ENCODE measurements at places on chromosomes 7 and 10.
A peak's percentile ranks its signal among the peaks of the same experiment; 100 is the strongest.

GRCh38 chr7:94289071-94289470 is 105.6 kb upstream of the COL1A2 start:
- DNase-seq, result no peak

DNA sequence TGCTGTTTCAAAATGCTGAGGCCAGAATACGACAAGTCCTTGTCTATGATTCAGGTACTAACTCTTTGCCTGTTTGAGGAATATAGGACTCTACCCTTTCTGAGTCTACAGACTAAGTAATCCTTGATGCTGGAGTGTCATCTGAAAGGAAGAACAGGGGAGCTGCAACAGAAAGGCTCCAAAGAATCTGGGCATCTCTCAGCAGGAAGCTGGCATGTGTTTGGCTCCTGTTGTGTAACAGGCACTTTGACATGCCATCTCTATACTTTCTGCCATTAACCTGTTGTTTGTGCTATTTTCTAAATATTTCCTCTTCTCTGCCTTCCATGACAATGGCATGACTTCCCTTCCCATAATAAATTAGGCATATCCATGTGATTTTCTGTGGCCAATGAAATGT is 409.5 kb downstream of the ADRA2A start:
- DNase-seq, result no peak

DNA sequence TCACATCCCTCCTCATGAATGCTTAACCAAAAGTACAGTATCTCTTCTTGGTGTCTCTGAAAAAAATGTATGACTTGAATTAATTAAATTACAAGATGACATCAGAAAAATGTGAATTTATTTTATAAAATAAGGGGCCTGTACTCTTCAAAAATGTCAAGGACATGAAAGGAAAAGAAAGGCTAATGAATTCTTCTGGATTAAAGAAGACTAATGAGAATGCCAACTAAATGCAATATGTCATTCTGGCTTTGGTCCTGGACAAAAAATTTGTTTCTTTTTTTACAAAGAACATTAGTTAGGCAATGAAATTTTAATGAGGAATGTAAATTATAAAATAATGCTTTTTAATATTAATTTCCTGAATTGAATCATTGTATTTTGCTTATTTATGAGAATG is 1125.7 kb downstream of the DNAJB9 start:
- no peak for DNase-seq

DNA sequence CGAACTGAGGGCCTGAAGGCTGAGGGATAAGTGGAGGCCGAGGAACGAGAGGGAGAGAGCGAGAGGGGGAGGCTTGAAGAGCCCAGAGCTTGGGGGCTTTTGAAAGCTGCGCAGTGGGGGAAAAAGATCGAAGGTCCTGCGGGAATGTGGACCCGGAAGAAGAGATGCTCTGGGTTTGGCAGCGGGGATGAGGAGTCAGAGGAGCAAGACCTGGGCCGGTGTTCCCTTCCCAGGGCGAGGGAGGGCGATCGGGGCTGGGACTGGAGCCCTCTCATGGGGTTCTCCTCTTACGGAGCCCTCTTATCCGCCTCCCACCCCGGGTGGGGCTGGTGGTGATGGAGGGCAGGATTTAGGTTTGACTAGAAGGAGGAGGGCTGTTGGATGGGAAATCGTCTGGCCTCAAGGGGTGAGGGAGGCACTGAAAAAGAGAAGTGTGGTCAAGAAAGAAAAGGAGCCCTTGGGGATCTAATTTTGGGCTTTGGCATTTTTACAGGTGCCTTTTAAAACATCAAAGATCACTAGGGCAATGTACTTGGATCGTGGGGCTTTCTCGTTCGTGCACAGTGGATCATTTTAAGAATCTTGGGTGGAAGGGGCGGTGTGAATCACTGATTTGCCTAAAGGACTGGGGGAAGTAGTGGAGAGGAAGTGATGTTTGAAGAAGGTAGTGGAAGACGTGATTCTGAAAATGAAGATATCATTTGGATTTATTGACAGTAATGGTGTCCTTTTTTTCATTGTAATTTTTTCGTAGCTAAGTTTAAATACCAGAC is 637 bp downstream of the SAMD8 start:
- DNase-seq, result peak; percentile 18

DNA sequence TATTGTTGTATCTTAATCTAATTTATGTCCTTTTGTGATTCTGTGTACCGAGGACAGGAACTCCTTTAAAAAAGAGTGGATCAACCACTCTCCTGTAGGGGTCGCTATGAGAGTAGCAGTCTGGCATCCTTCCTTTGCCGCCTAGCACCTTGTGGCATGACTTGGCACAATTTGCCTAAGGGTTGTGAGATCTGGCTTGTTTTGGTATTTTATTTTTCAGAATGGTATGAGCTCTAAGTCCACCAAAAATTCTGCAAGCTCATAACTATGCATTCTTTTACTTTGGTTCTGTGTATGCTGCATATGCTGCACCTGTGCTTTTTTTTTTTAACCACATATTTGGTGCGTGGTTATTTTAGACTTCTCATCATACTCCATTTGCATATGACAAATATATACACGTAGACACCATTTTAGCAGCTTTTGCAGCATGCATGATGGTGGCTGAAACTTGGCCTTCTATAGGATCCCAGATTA is 112.8 kb downstream of the CDK14 start:
- no peak for DNase-seq

DNA sequence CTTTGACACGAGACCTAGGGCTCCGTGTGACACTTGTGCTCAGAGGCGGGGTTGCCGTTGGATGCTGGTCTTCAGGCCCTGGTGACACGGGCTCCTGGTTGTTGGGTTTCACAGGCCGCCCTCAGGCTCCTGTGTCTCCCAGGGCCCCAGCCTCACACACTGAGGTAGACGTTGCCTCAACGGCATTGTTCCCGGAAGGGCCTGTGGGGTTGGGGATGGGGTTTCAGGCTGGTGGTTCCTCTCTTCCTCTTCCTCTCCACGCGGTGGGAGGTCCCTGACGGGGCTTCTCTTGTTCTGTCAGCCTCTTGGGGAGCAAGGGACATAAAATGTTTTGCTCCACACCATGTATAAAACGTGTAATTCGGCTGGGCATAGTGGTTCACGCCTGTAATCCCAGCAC is 125.1 kb downstream of the TRRAP start:
- no peak for DNase-seq

DNA sequence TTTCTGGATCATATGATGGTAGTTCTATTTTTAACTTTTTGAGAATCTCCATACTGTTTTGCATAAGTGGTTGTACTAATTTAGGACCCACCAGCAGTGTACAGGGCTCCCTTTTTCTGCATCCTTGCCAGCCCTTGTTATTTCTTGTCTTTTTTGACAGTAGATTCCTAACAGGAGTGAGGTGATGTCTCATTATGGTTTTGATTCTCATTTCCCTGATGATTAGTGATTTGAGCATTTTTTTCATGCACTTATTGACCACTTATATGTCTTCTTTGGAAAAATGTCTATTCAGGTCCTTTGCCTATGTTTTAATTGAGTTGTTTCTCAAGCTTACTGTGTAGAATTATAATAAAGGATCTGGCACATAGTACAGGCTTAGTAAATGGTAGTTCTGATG is 238.8 kb upstream of the BMPER start:
- no peak for DNase-seq

DNA sequence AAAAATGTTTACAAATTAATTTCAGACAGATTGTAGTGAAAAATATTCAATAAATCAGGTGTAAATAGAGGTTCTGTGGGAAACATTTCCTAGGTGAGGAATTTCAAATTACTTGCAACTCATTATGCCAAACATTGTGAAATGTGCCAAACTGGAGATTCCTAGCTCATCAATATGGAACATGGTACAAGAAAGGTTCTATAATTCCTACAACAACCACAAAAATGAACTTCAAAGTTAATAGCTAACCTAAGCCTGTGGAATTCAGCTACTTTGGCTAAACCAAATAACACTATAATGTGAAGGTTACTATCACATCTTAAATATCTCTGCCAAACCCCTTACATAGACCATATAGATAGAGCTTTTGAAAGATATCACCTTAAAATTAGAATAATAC is 223.3 kb upstream of the HGF start:
- no peak for DNase-seq

- no peak for DNase-seq
These were observed 853.6 kb downstream of the LRMDA start for GRCh38 chr10:76285012-76285411.

- DNase-seq, result no peak
These were observed 459 bp downstream of the CYCS start for GRCh38 chr7:25124465-25125136.

GRCh38 chr10:73881221-73881919 is 7.0 kb upstream of the CAMK2G start:
- no peak for DNase-seq

- DNase-seq, result no peak
These were observed 155.5 kb upstream of the LYZL2 start for GRCh38 chr10:30784897-30785605.

DNA sequence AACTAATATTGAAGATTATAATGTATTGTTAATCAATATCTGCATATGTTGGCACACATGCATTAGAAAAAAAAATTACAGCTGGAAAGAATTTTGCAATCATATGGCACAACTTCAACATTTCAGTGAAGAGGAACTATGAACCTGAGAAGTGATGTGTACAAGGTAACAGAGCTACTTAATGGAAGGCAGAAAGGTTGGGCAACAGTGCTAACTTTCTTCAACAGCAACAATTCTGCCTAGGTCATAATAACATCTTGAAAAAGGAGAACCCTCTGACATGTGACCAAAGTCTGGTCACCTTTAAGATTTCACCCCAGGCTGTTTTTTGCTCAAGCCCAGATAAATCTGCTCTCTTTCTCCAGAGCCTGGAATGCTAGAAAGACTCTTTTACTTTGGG is 47.9 kb upstream of the SKAP2 start:
- DNase-seq, result no peak

GRCh38 chr7:158731761-158732160 is 27.2 kb upstream of the NCAPG2 start:
- DNase-seq, result no peak

Measured in activated CD8-positive, alpha-beta memory T cell treated with anti-CD3 and anti-CD28 coated beads for 48 hours (primary cell).